ENCODE measurements at places on chromosomes 6 and 20.

DNA sequence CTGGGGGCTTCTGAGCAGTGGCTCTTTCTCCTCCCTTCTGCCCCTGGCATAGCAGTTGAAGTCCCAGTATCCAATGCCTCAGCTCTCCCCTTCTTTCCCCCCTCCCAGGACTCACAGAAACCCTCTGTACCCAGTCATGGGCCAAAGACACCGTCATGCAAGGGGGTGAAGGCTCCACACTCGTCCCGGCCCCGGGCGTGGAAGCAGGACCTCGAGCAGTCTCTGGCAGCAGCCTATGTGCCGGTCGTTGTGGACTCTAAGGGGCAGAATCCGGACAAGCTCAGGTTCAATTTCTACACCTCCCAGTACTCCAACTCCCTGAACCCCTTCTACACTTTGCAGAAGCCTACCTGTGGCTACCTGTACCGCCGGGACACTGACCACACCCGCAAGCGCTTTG, 10.4 kb upstream of the GUCA1A start:
- DNase-seq, result no peak

DNA sequence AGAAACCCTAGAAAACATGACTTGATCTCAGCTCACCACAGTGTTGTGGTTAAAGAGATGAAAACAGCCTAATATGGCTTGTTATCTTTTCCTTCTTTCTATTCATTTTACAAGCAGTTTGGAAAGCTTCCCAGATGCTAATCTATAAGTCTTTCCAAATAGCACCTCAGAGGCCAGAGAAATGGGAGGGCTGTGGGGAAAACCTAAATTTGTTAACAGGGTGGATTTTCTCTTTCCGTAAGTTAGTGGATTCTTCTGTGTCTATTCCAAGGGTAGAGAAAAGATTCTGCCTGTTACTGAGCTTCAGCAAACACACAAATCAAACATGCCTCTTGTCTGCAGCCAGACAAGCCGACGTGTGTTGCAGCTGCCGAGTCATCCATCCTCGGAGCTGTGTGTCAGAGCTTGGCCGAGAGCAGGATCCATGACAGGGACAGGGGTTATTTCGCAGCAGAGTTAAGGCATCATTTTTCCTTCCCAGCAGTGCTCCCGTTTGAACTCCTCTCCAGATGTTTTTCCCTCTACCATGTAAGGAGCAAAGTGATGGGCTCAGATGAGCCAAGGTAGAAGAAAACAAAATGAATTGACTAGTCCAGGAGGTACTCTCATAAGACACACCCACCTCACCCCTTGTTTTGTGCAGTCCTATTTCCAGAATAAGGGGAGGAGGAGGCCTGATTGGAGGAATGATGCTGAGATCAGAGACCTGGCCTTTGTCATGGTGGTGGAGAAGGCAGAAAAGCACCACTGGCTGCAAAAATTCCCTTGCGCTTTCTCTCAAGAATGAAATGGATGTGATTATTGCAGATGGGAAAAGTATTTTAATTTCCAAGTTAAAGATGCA, 560.0 kb downstream of the C6orf118 start:
- peak; percentile 27 for DNase-seq

DNA sequence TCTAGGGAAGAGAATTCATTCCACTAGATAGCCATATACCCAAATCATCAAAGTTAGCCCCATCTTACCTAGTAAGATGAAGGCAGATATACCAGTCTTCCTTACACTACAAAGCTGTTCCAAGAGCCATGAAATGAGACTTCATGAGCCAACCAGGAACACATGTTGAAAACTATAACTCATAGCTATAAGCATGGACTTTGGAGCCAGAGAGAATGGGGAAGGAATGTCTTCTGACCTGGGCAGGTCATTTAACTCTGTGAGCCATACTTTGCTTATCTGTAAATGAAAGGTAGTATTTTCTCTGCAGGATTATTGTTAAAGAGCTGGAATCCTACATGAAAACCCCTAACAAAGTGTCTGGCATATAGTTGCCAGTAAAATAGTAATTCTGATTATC, 27.3 kb downstream of the ADGRF5 start:
- peak; percentile 56 for DNase-seq

DNA sequence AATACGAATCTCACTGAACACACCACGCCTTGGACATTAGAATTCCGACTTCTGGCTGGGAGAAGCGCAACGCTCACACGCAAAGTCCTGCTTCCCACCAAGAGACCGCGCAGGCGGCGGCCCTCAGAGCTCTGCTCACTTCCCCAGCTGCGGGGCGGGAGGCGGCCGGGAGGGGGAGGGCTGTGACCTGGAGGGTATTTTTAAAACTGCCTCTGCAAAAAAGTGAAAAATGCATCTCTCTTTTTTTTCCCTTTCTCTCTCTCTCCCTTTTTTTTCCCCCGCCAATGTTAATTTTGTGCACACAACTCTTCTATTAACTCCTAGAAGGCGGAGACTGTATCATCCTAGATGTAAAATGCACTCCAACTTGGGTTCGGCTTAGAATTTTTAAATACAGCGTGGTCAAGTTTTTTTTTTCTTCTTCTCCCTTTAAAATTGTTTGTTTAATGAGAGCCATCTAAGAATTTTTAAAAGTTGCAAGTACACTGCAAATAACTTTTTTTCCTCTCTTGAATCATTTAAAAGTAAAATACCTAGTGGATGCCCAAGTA, 66.4 kb downstream of the STX11 start:
- peak; percentile 95 for DNase-seq

DNA sequence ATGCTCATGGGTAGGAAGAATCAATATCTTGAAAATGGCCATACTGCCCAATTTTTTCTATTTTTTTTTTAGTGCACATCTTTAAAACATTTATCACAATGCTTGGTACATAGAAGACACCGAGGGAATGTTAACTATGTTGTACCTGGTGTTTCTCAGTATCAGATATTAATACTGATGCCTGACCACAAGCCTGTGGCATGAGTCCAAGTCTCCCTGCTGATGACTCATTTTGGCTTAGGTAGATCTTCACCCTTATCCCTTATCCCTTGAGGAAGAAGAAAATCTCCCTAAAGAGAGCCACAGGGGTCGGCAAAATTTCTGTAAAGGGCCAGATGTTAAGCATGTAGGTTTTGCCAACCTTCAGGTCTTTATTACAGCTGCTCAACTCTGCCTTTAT, 14.5 kb downstream of the CD109 start:
- DNase-seq, result no peak

All from osteoblast (primary cell).